GM23248 (cell line): ENCODE measurements at places on chromosomes 1 and 21. TPM values are rescaled to one million over a fixed set of nuclear protein-coding genes. Genes with fewer than 3 reads are reported as not detected.

The OR6N1 gene
- total RNA-seq, result not detected in 2 replicates

The KRTAP12-2 gene
- not detected in 2 replicates for total RNA-seq

GRCh38 chr1:231200388-231201031, 38.7 kb downstream of the TRIM67 start:
- DNase-seq, result peak; percentile 62
- no peak overlapping the region for H3K4me3 ChIP-seq
- H3K4me1 ChIP-seq, result no peaks in the 10 kb centered on the region

DNA sequence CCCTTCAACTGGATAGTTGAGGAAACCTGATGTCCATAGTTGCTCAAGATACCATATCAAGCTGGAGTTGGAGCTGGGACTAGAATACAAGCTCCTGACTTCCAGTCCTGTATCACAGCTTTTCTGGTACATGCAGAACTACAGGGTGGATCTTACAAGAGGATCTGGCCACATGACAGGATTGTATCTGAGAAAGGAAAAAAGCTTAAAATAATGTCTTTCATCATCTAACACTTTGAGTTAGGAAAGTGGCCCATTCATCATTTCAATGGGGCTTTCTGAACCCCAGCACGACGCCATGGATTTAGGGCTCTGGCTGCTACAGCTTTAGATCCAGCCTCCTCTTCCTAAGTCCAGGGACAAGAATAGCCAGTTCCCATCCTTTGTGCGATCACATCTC, 46.9 kb downstream of the RASSF5 start:
- no peak for DNase-seq
- H3K4me1 ChIP-seq, result peaks cover 5% of the 10 kb centered on the region; the same call in 1 of the 2 replicates
- no peaks in the 10 kb centered on the region for H3K36me3 ChIP-seq
- no peak overlapping the region for H3K4me3 ChIP-seq
- no peaks in the 10 kb centered on the region for H3K27me3 ChIP-seq

GRCh38 chr1:115790846-115791245, 22.3 kb upstream of the CASQ2 start:
- no peak overlapping the region for H3K4me3 ChIP-seq
- no peak for DNase-seq
- no peaks in the 10 kb centered on the region for H3K36me3 ChIP-seq
- peaks cover 26% of the 10 kb centered on the region for H3K27me3 ChIP-seq
- peaks cover 5% of the 10 kb centered on the region; the same call in 1 of the 2 replicates for H3K4me1 ChIP-seq
